Nephron progenitor cell (in vitro differentiated cells): ENCODE measurements at places on chromosomes 1 and 21.

DNA sequence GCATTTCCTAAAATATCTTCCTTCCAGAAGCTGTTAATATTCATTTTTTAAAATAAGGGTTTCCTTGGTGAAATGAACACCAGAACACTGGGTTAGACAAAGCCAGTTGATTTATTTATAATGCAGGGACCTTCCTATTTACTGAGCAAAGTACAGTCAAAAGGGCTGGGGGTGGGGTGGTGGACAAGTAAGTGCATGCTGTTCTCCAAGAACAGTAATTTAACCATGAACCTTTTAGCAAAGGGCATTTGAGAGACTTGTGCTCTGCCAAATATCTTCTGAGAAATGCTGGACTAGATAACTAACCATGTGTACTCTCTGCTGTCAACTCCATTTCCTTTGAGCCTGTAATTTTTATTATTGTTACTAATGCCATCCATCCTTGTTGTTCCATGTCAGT is 100.2 kb downstream of the OMA1 start:
- DNase-seq, result no peak

GRCh38 chr1:99086057-99086456 is 81.4 kb upstream of the PLPPR5 start:
- no peak for DNase-seq

GRCh38 chr1:109351457-109351856 is 44.6 kb upstream of the MYBPHL start:
- DNase-seq, result no peak

GRCh38 chr1:225597926-225598575 is 54.9 kb downstream of the ENAH start:
- DNase-seq, result no peak

- no peak for DNase-seq
Measured at GRCh38 chr21:35410656-35411055, 361.6 kb upstream of the RUNX1 start.

GRCh38 chr1:221141096-221141495 is 261.9 kb downstream of the HLX start:
- no peak for DNase-seq
